ENCODE measurements at places on chromosomes 12 and 14. TPM values are rescaled to one million over a fixed set of nuclear protein-coding genes. Genes with fewer than 3 reads are reported as not detected.

FGF6 gene
- not detected for total RNA-seq

NINJ2 gene
- total RNA-seq = 4.4 TPM

- DNase-seq = no peak
Measured at GRCh38 chr12:27969624-27970400, 2.7 kb downstream of the PTHLH start.

DNA sequence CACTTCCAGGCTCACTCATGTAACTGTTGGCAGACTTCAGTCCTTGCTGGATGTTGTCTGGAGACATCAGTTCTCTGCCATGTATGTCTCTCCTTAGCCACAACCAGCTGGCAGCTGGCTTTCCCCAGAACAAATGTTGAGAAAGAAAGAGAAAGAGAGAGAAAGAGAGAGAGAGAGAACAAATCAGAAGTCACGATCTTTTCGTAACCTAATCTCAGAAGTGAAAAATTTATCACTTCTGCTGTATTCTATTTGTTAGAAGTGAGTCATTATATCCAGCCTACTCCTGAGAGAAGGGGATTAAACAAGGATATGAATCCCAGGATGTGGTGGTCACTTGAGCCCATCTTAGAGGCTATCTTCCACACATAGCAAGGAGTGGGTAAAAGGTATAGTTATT is 101.2 kb downstream of the BTG1 start:
- DNase-seq = no peak

DNA sequence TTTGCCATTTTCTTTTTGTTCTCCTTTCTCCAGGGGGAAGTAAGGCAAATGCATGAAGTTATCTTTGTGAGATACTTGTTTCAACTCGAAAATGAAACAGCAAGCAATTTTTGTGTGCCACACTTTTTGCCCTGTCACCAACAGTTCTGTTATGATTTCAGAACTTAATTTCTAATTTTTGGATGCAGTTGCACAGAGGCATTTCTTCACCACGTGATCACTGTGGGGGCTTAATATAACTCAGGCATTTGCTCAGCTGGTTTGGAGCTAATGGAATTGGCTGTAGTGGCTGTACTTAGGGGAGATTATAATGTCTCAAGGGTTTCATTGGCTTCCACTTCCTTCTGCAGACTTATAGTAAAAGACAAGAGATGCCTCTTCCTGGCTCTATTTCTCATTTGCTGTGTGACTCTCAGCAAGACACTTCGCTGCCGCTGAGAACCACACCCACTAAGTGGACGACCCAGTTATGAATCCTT is 452.4 kb downstream of the RAD51B start:
- no peak for DNase-seq

DNA sequence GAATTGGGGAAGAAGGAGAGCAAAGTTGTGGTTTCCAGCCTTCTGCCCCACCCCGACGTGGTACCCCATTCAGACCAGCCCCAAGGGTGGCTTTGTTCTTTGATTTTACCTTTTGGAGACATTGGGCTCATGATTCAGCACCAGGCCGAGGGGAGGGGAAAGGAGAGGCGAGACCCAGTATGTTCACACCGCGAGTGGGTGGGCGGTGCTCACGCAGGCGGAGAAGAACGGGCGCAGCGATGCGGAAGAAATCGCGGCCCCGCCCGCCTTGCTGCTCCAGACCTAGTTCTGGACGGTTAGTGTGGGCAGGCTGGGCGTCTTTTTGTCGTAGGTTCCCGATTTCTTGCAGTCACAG is 963 bp downstream of the ATL1 start:
- no peak for DNase-seq

GRCh38 chr14:94282991-94283723 is 9.9 kb downstream of the SERPINA10 start:
- DNase-seq = no peak
